ENCODE measurements at places on chromosomes 7 and 10.
A peak's percentile ranks its signal among the peaks of the same experiment; 100 is the strongest.

- DNase-seq, result no peak
Measured at GRCh38 chr7:106038916-106039315, 73.2 kb downstream of the SYPL1 start.

- no peak for DNase-seq
Measured at GRCh38 chr10:95350830-95351228, 60.0 kb upstream of the PDLIM1 start.

- no peak for DNase-seq
Measured at GRCh38 chr7:69719717-69720116, 121.4 kb downstream of the AUTS2 start.

GRCh38 chr10:102514487-102515311 lies 10.9 kb downstream of the SUFU start:
- no peak for DNase-seq

- no peak for DNase-seq
Measured at GRCh38 chr10:102118867-102119266, 1.3 kb downstream of the LDB1 start.

GRCh38 chr7:137656227-137656849 lies 190.4 kb downstream of the DGKI start:
- peak; percentile 51 for DNase-seq

Measured in CD8-positive, alpha-beta memory T cell (primary cell).